Mesenteric fat pad (tissue), 1 donor: ENCODE measurements at places on chromosomes 11 and 22. TPM values are rescaled to one million over a fixed set of nuclear protein-coding genes. Genes with fewer than 3 reads are reported as not detected.

Gene CASP1
- total RNA-seq = 25.0 TPM

Gene RAG1
- 0.35 TPM for total RNA-seq

Gene CENPM
- total RNA-seq = not detected

Gene SEPTIN3
- total RNA-seq = 0.55 TPM

Gene TPBGL
- total RNA-seq = 1.6 TPM

Gene KBTBD3
- total RNA-seq = 3.1 TPM

Gene CNGA4
- total RNA-seq = not detected
